SJSA1 (cell line): ENCODE measurements at places on chromosomes 5 and 9. TPM values are rescaled to one million over a fixed set of nuclear protein-coding genes. Genes with fewer than 3 reads are reported as not detected.

DNA sequence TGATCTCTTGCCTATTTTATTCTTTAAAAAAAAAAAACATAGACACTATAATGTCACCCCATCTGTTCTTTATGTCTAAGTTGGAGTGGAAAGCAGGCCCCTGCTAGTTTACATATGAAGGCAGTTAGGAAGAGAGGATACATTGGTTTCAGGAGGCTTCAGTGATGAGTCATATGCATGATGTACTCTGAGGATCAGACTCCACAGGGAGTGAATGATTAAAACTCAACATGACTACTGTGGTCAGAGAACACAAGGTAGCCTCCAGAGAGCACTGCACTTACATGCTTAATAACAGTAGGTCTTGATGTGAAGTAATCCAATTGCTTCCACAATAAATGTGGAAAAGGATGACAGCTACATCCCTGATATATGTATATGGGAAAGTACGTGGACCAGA, 22.7 kb upstream of the FSTL4 start:
- no peak for DNase-seq

- DNase-seq: no peak
These were observed 52.1 kb upstream of the PAPPA start for GRCh38 chr9:116101516-116101915.

GRCh38 chr9:35675732-35676392, 2.1 kb downstream of the CA9 start:
- DNase-seq: no peak

AQP7 gene
- not detected in 2 replicates for total RNA-seq
